Stimulated activated CD4-positive, alpha-beta T cell treated with anti-CD3 and anti-CD28 coated beads, Interleukin-1b, Interleukin-23, amount 100 ng/mL, for 24 hours (primary cell): ENCODE measurements at places on chromosomes 2 and 18.

- DNase-seq = no peak
These were observed 26.6 kb downstream of the METTL8 start for GRCh38 chr2:171407030-171407675.

DNA sequence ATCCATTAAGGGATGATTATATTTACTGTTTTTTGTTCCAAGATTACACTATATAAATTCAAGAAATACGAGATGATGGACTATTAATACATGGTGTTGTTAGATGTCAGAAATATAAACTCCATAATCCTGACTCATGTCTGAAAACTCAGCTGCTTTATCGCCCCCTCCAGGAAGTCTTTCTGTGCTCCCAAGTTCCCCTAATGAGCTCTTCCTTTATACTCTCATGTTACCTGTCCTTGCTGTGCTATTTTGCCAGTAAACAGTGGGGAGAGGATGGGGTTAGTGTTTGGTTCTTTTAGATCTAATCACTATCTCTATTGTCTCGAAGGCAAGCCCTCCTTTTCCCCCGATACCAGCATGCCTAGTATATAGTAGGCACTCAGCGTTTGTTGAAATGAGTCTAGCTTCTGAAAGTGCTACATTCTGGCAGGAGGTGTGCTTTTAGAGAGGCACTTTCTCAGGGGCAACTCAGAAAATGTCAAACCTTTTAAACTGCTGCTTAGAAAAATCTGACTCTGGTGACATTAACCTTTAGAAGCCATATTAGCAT lies 21.4 kb upstream of the BARD1 start:
- DNase-seq = no peak

GRCh38 chr2:27965841-27966240 lies 75.3 kb downstream of the BABAM2 start:
- DNase-seq = no peak

DNA sequence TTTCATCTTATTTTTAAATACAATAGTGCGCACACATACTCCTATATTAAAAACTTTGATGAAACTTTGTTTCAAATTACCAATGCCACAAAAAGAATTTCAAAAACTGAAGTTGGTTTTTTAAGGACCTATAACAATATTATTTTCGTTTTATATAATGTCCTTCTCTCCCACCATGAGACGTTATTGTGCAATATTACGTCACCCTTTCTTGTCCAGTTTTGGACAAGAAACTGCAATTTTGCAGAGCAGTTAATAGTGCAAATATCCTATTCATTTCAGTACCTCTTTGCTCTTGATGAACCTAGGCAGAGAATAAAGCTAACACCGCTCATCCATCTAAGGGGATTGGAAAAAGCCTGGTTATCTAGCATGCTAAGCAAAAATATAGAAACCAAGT lies 9.7 kb upstream of the ZNF516 start:
- DNase-seq = no peak

DNA sequence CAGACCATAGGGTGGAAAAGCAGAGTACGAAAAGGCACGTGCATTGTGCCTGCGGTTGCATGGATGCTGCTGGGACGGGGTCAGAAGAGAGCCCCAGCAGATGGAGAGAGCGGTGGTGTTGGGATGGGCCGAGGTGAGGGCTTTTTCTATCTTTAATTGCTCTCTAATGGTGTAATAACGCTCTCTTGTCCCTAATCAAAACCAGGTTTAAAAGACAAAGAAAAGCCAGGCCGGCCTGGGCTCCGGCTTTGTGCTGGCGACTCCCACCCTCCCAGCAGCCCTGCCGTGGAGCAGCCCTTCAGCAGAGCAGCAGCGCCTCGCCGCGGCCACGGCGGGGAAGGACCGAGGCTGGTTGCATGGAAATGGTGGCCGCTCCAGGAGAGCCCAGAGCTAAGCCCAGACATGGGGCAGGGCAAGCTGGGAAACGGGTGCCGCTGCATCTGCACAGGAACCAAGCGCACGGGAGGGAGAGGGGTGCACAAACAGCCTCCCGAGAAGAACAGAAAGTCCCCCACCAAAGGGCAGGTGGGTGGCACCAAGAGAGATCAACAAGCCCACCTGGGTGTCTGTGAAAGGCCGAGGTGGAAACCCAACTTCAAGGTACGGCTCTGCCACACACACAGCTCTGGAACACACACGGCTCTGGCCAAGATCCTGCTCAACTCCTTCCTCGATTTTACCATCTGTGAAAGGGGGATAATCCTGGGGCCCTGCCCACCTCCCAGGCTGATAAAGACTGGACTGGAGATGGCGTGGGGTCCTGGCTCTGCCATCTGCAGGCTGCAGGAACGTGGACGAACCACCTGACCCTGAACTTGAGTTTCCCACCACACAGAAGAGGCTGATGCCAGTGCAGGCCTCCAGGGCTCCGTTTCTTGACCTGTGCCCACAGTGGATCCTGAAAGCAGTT lies 15.0 kb downstream of the HS1BP3 start:
- DNase-seq = no peak

DNA sequence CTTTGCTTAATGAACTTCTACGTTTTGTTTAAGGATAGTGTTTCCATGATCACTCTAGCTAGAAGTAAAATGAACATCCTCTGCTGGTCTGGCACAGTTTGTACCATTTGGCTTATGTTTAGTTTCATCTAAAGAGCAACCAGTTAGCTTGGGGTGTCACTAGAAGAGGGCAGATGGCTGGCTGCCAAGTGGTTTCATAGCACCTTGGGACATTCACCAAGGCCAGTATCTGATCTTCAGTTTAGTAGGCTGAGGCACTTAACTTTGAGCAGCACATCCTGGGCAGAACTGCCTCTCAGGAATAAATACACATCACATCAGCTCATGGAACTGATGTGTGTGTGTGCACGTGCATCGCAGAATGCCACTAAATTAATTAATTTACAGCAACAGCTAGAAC lies 68.4 kb downstream of the NXPH2 start:
- DNase-seq = no peak

- DNase-seq = no peak
These were observed 34.3 kb upstream of the PIEZO2 start for GRCh38 chr18:11183637-11184036.

GRCh38 chr2:191325651-191326365 lies 80.6 kb downstream of the MYO1B start:
- no peak for DNase-seq

GRCh38 chr2:105910497-105911238 lies 166.0 kb downstream of the NCK2 start:
- DNase-seq = no peak

DNA sequence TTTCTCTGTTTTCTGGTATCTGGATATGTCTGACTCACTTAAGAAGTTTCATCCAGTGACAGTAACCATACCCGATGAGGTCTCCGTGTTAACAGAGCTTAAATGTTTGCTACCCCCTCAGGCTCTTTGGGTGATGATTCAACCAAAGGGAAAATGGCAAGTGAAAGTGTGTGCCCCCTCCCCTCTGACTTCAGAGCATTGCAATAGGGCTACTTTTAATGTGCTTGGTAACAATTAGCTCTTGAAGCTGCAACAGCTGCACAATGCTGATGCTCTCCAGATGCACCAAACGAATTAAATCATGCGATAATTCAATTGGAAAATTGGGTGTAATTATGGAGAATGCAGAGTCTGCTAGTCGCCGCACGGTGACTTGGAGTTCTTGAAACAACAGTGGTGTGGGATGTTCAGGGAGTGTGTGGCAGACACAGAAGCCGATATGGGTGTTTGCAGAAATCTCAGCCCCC lies 270.7 kb downstream of the ALK start:
- DNase-seq = no peak

DNA sequence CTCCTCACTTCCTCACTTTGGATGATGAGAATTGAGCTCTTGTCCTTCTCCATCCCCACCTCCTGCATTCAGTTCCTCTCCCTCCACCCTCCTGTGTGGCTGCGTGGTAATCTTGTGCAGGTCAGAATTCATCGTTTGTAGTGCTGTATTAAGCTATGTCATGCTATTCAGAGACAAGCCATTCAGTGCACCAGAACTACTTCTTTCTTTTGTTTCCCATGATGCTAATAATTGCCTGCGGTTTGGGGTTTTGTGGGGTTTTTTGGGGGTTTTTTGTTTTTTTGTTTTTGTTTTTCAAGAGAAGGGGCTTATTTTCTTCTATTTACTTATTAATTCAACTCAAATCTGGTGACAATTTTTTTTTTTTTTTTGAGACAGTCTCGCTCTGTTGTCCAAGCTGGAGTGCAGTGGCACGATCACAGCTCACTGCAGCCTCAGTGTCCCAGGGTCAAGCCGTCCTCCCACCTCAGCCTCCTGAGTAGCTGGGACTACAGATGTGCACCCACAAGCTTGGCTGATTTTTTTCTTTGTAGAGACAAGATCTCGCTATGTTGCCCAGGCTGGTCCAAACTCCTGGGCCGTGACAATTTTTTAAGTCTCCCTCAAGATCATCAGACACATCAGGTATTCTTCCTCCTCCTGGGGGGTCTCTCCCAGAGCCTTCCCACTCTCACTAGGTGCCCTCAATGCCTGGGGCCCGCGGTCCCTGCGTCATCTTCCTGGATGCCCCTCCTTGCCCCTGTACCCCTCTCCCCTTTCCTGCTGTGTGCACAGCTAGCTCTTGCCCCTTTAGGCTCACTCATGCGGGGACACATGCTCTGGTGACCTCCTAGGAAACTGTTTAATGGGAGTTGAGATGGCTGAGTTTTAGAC lies 37.8 kb downstream of the MAL start:
- DNase-seq = no peak

DNA sequence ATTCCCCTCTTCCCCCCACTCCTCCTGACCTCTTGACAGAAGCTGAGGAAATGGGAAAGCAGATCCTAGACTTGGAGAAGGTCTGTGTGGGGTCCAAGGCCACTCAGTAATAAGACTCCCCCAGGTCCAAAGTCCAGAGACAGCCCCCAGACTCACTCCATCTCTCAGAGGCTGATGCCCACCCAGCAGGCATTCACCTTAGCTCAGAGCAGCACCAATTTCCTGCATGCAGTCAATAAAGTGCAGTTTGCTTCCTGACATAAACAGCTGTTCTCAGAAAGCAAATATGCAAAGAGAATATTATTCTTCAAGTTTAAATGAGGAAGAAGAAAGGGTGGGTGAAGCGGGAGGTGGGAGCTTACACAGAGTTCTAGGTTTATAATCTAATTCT lies 84.1 kb upstream of the RTN4 start:
- no peak for DNase-seq

DNA sequence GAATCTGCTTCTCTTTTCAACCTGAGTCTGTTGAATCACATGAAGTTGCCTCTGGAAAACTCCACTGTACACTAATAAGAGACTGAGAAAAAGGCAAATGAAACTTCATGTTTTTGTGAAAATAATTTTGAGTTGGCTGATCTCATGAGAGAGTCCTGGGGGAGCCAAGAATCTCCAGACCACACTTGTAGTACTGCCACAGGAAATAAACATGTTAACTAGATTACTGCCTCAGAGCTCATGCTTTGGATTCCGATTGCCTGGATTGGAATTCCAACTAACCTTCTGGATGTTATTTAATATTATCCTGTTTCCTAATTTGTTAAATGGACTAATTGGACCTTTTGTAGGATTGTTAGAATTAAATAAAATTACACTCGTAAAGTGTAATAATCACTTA lies 25.2 kb downstream of the NUP35 start:
- DNase-seq = no peak

DNA sequence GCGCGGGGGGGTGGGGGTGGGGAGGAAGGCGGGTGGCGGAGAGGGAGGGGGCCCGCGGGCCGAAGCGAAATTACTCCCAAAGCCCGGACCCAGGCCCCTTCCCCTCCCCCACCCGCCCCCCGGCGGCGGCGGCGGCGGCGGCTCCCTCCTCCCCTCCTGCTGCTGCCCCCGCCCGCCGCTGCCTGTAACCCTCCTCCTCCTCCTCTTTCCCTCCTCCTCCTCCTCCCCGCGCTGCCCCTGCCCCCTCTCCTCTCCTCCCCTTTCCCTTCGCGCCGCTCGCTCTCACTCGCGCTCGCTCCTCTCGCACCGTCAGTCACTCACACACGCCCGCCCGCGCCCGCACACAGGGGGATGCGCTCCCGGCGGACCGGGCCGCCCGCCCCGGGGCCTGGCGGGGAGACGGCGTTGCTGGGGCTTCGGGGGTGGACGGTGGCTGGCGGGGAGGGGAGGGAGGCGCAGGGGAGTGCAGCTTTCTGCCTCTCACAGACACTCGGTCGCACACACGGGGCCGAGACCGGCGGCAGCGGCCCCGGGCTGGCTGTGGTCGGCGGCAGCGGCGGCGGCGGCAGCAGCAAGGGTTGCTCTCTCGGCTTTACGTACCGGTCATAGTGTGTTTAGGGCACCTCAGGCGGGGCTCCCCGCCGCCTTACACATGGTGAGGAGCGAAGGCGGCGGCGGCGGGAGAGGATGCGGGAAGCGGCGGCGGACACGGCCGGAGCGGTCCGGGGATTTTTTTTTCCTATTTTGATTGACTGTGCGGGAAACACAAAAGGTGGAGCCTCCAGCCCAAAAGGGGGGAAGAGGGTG lies 405 bp downstream of the SP3 start:
- DNase-seq = peak; percentile 56

- DNase-seq = no peak
These were observed 85.1 kb downstream of the LAMA1 start for GRCh38 chr18:7032537-7032936.

DNA sequence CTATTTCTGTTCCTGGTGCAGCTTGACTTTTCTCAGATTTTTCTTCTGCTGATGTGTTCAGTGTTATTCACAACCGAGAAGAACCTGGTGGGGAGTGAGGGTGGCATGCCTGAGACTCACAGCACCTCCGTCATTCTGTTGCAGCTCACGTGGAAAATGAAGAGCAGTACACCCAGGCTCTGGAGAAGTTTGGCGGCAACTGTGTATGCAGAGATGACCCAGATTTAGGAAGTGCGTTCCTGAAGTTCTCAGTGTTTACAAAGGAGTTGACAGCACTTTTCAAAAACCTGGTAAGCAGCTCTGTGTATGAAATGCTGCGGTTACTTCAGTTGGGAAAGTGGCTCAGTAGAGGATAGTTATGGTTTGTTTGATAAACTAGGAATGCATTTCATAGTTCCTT lies 90.5 kb downstream of the ASAP2 start:
- DNase-seq = no peak

DNA sequence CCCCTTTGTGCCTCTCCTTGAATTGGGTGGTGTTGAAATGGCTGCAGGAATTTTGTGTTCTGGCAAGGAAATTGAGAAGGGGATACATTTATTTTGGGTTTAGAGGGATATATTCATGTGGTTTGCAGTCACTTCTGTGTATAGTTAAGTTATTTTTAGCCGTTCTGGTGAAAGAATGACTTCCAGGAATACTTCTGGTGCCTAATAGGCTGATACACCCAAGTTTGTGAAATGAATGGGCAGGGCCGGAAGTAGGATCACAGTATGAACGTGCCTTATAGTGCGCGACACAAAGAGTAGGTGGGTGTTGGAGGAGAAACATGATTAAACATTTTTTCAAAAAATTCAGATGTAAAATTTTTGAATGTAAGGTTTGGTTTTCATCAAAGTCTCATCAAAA lies 168.6 kb upstream of the ATP5MC3 start:
- DNase-seq = no peak

GRCh38 chr2:100780203-100781008 lies 39.5 kb upstream of the NPAS2 start:
- DNase-seq = no peak

GRCh38 chr2:27096748-27097297 lies 10.3 kb downstream of the KHK start:
- DNase-seq = no peak
